Heart right ventricle (tissue), 16 donors: ENCODE measurements at places on chromosomes 16 and 17. TPM values are rescaled to one million over a fixed set of nuclear protein-coding genes. Genes with fewer than 3 reads are reported as not detected.

The BLTP2 gene
- 110 TPM for total RNA-seq

The AIPL1 gene
- total RNA-seq: not detected

DNA sequence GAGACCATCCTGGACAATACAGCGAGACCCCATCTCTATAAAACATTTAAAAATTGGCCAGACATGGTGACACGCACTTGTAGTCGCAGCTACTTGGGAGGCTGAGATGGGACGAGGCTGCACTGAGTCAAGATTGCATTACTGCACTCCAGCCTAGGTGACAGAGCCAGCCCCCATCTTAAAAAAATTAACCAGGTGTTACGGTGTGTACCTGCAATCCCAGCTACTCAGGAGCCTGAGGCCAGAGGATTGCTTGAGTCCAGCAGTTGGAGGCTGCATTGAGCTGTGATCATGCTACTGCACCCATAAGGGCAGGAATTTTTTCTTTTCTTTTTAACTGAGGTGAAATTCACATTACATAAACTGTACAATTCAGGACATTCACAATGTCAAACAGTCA is 16.9 kb upstream of the TMC7 start:
- no peaks in the 10 kb centered on the region for H3K36me3 ChIP-seq
- H3K4me1 ChIP-seq: peaks cover 4% of the 10 kb centered on the region
- DNase-seq: no peak
- H3K27me3 ChIP-seq: no peaks in the 10 kb centered on the region

The SEPHS2 gene
- total RNA-seq: 27.5 TPM

- H3K4me3 ChIP-seq: no peak overlapping the region
- no peaks in the 10 kb centered on the region for H3K36me3 ChIP-seq
- no peak for DNase-seq
Observed at GRCh38 chr17:74554909-74555308, 9.0 kb upstream of the CD300C start.

- H3K27ac ChIP-seq: no peak overlapping the region
- H3K27me3 ChIP-seq: no peaks in the 10 kb centered on the region
- H3K36me3 ChIP-seq: no peaks in the 10 kb centered on the region
Observed at GRCh38 chr17:57373048-57373447, 116.7 kb downstream of the MSI2 start.

The ABCA5 gene
- total RNA-seq: 18.4 TPM

DNA sequence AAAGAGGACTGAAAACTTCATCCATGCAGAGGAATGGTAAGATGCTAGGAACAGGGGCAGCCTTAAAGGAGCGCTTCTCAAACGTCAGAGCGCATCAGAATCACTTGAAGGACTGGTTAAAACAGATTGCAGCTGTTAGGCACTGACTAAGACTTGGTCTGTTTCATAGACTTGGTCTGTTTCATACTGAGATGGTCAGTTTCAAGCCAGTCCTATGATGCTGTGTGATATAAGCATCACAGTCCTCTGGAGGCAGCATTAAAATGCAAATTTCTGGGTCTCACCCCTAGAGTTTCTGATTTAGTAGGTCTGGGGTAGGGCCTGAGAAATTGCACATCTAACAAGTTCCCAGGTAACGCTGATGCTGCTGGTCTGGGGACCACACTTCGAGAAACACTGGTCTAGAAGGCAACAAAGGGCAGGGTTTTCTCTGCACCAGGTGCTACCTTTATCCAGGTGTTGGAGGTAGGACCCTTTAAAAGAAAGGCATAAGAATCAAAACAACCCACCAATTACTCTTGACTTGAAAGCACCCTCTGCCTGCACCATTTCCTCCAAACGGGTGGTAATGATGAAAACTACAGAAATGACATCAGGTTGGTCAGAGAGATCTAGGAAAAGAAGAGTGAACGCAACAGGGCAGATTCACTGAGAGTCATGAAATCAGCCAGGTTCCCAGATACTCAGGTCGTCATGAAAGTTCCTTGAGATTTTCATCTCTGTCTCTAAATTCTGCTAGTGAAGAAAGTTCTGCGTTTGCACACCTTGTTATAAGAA is 95.0 kb upstream of the RCVRN start:
- no peaks in the 10 kb centered on the region for H3K27me3 ChIP-seq
- H3K27ac ChIP-seq: no peak overlapping the region

The USP31 gene
- total RNA-seq: 25.3 TPM

The ZNF423 gene
- 8.4 TPM for total RNA-seq

DNA sequence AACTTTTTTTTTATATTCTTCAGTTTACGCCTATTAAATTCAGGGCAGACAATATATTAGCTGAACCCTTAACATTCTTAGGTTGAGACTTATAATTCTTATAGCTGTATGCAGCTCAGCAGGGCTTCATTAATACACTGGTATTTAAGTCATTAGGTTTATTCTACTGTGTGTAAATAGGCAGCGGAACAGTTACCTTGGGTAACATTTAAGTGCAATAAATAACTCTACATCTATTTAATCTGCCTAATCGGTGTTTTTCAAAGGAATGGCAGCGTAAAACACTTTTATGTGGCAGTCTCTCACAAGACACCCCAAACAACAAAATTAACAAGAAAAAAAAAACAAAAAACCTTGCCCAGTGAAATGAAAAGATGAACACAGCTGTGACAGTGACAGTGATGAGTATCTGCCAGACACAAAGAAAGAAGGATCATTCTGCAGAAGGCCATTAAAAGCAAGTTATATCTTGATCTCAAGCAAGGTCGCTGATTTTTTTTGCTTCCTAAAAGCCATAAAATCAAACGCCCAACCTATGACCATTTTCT is 32.6 kb downstream of the KCNJ2 start:
- no peaks in the 10 kb centered on the region for H3K27me3 ChIP-seq
- no peak overlapping the region for H3K4me3 ChIP-seq
- no peak overlapping the region for H3K27ac ChIP-seq
- DNase-seq: no peak

The KLHL10 gene
- total RNA-seq: not detected

GRCh38 chr16:10597187-10597601 is 16.8 kb upstream of the EMP2 start:
- no peak overlapping the region for H3K4me3 ChIP-seq
- H3K27ac ChIP-seq: no peak overlapping the region
- no peaks in the 10 kb centered on the region for H3K36me3 ChIP-seq
- no peak for DNase-seq
- H3K4me1 ChIP-seq: peaks cover 32% of the 10 kb centered on the region

The PRR14 gene
- 17.8 TPM for total RNA-seq
